Right ventricle myocardium inferior (tissue), 1 donor: ENCODE measurements at places on chromosomes 1 and 21. TPM values are rescaled to one million over a fixed set of nuclear protein-coding genes. Genes with fewer than 3 reads are reported as not detected.

DNA sequence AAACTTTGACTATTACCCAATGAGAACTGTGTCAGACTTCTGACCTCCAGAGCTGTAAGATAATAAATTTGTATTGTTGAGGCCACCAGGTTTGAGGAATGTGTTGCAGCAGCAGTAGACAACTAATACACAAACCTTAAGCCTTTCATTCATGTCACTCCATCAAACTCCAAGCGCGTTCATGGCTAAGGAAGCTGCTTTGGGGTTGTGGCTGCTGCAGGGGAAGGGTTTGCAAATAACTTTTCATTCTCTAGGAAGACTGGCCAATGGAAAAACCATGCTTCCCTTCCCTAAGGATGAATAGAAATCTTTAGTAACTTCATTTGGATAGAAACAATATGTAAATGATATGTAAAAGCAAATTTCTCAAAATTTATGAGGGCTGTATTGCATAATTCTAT is 170.4 kb downstream of the RHOU start:
- DNase-seq, result no peak

- peak; percentile 86 for DNase-seq
Measured at GRCh38 chr1:61053712-61054600, 28.4 kb upstream of the NFIA start.

DNA sequence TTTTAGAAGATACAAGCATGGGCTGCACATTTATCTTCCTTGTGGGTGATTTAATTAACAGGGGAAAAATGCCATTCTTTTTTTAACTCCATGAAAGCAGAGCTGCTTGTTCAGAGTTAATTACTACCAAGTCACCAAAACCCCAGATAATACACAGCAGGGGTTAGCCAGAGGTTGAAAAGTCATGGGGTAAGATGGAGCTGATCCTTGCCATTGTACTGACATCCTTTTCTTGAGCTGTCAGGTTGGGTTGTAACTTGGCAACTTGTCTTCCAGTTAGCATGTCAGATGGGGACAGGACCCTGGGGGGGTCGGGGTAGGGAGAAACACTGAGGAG is 257.2 kb upstream of the HOOK1 start:
- DNase-seq, result no peak

GRCh38 chr1:61083013-61083806 is 849 bp downstream of the NFIA start:
- DNase-seq, result peak; percentile 65

DNA sequence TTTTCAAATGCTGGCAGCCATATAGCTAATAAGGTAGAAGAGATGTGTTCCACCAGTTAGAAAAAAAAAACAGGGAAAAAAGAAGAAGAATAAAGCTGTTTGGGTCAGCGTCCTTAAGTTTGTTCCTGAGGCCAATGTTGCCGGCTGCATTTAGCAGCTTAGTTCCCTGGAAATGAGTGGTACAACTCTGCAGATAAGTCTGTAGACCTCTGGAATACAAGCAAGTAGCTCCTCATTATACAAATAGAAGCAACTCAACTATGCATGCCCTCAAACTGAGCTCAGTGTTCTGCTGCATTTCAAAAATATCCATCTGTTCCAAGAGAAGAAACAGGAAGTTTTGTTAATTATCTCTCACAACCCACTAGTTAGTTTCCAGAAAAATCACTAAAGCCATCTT is 181.2 kb upstream of the PKN2 start:
- no peak for DNase-seq

TRIM58 gene
- total RNA-seq, result 0.27 TPM

SPATA1 gene
- total RNA-seq, result 0.92 TPM

MPZL1 gene
- total RNA-seq, result 47.9 TPM
